ENCODE measurements at places on chromosomes 1 and 21.

GRCh38 chr1:153649863-153650235 lies 8.7 kb upstream of the SNAPIN start:
- DNase-seq = no peak

GRCh38 chr1:220877377-220878095 lies 1.7 kb upstream of the HLX start:
- DNase-seq = no peak

- DNase-seq = no peak
These were observed 11.4 kb downstream of the PLEKHO1 start for GRCh38 chr1:150160964-150161621.

DNA sequence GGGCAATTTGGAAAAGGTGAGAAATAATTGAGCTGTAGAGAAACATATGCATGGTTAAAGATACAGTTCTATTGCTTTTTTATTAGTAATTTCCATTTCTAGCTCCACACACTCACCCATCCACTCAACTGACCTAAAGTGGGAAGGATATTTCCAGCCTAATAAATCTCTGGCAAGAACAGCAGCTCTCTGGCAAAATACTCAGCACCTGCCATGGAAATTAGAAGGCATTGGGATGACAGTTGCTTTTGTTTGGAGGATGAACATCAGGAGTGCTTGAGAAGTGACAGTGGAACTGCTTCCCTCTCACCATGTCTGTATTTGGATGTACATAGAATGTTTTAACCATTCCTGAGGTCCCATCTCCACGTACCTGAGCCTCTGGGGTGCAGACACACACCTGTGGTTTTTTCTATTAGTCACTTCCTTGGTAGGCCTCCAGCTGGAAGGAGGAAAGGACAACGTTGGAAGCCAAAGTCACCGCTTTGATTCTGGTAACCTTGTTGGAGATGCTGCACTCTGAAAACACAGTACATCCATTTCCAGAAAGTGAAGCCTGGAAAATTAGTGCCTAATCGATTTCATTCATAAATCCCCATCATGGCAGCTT lies 62.3 kb upstream of the RUNX1 start:
- DNase-seq = no peak

- DNase-seq = no peak
These were observed 52.5 kb downstream of the SELENOF start for GRCh38 chr1:86861424-86861823.

DNA sequence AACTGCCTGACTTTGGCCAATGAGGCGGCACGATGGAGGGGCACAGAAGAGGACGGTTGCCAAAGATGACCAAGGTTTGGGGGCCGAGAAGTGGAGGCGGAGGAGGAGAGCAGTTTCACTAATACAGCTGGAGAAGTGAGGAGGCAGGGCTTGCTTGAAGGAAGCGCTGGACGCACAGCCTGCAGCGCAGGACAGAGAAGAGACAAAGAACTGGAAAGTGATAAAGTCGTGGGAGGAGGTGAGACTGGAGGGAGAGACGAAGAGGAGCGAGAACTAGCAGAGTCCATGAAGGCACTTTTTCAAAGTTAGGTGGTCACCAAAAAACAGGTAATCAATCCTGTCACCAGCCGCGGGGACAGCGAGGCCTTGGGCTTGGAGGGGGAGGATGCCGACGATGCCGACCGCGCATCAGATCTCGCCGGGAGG lies 771 bp downstream of the PACC1 start:
- DNase-seq = no peak

GRCh38 chr1:222893255-222893654 lies 78.4 kb downstream of the DISP1 start:
- DNase-seq = no peak

Data from activated CD4-positive, alpha-beta T cell treated with anti-CD3 and anti-CD28 coated beads, Interleukin-2, amount 50 U/mL, for 24 hours (primary cell).